ENCODE measurements at places on chromosomes 13 and 19.

DNA sequence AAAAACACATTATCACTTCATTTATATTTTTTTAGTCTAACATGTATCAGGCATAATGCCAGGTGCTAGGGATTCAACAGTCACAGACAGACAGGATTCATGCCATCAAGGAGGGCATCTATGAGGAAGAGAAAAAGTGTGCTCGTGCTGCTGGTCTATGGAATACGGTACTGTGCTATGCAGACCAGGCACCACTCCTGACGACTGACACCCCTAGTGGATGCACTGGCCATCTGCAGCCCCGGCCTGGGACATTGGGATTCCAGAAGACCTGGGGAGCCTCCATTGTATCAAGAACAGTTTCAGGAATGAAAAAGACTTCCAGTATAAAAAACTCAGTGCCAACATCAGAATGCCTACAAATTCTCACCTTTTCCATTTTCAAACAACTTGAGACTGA is 94.0 kb downstream of the KLF12 start:
- peak; percentile 34 for DNase-seq

- no peak for DNase-seq
Measured at GRCh38 chr19:8609279-8610040, 1.1 kb downstream of the ADAMTS10 start.

- DNase-seq, result no peak
Measured at GRCh38 chr13:40113643-40114304, 458.3 kb downstream of the COG6 start.

DNA sequence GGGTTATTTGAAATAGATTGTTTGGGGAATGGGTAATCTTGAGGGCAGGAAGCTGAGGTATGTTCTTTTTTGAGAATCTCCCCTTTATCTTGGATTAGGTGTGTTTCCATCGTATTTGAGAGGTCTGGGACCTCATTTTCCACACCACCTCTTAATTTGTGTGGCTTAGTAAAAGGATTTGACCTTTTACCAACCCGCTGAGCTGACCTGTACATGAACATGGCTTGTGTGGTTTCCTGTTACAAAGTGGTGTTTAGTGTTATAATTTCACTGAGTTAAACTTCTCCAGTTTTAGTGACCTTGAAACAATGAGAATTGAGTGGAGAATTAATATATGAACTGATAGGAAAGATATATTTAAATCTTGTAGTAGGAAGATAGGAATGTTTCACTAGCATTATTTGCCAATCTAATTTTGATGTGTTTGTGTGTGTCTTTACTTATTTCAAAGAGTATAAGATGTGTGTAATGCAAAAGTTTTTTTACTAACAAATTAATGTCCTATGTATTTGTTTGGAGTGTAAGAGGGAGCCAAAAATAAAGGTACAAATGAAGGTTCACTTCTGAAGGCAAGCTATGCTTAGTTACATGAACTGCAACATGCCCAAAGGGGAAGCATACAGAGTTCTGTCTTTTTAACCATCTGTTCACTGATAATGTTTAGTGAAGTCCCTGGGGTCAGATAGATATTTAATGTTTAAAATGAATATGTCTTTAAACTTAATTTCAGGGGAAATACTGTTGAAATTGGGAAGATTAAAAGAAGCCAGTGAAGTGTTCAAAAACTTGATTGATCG is 17.1 kb downstream of the NAA16 start:
- no peak for DNase-seq

Measured in NCI-H1694 treated with DMSO at 0.1 percent for 48 hours (cell line).